BE2C (cell line): ENCODE measurements at places on chromosomes 2 and 18.

DNA sequence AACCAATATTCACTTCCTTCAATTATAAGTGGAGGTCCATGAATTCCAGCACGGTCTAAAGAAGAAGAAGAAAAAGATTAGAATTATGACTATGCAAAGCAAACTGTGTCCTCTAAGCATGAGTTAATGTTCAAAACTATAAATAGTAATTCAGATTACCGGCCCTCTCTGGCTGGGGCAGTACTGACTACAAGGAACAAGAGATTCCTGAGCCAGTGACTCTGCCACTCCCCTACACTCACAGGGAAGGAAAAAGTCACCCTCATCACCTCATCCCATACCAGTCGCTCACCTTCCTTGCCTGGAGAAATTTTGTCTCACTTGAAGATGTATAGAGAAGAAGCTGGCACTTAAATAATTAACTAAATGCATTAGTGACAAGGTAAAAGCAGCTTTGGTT lies 56.5 kb upstream of the CD302 start:
- DNase-seq, result no peak

GRCh38 chr2:12282780-12283695 lies 433.7 kb upstream of the TRIB2 start:
- DNase-seq, result no peak

GRCh38 chr2:113276216-113276760 lies 2.4 kb downstream of the PAX8 start:
- no peak for DNase-seq

DNA sequence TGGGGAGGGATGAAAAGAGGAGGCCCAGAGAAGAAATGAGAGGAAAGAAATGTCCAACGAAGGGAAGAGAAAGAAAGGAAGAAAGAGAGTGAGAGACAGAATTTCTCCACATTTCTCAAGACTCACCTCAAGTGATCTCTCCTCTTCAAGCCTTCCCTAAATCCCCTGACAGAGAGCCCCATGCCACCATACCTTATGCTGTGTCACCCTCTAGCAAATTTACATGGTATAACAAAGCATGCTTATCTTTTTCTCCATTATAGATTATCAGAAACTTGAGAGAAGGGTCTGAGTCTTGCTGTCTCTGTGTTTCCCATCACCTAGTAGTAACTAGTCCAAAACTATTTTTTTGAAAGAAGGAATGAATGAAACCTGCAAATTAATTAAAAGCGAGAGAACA lies 1208.4 kb downstream of the DPP10 start:
- DNase-seq, result no peak

DNA sequence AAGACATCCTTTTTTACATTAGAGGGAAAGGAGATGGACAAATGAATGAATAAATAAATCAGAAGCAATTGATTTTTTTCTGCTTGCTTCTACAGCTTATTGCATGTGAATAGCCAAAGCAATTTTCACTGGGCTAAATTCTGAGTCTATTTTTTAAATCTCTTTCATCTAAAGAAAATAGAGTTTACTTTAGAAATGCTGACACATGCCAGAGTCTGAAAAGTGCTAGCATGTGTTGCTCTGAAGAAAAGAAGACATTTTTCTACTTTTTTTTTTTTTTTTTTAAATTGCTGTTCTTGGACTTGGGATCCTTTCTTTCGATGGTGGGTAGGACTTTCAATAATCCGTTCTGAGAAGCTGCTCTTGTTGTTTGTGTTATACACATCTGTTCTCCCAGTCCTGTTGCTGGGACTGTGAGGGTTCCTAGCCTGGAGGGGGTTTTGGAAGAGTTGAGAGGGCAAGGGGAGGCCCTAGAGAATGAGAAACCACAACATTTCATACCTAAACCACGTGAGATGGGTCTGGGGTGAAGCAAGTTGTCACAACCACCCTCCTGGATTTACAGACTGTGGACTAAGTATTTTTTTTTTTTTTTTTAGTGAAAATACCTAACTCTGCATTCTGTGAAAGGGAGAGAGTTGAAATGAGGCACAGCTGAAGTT lies 193.5 kb downstream of the PRKCE start:
- DNase-seq, result no peak

DNA sequence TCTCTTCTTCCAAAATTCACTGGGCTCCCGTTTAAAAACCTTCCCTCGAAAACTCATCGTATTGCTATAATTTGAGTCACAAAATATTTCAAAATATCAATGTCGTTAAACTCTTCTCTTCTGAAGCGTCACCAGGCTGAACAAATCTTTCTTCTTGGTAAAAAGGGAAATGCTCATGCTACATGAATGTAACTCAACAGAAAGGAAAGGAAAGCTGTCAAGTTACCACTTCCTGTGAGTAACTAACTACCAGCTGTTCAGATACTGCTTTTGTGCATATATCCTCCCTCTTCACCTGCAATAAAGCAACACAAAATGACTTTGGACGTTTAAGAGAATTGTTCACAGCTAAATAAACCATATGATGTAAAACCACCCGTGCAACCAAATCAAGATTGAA lies 95.4 kb downstream of the DOCK10 start:
- no peak for DNase-seq

DNA sequence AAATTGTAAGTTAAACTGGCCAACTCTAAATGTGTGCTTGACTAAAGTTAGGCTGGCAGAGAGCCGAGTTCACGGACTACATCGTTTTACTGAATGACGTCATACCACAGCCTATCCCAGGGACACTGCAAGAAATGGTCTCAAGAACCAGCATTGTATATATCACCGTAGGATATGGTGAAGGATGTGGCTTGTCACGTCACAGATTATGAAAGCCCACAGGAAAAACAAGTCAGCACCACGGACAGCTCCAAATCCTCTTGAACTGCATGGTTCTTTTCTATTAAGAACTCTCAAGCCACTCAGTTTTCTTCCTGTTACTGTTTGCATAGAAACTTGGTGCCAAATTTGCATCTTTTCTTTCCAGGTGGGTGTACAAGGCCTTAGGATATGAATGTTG lies 85.1 kb upstream of the ACAA2 start:
- DNase-seq, result no peak

DNA sequence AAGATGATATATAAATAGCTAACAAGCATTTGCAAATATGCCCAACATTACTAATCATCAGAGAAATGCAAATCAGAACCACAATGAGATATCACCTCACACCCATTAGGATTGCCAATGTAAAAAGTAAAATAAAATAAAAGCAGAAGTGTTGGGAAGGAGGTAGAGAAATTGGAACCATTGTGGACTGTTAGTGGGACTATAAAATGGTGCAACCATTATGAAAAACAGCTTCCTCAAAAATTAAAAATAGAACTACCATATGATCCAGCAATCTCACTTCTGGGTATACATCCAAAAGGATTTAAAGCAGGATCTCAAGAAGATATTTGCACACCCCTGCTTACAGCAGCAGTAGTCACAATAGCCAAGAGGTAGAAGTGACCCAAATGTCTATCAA lies 99.8 kb upstream of the DAPL1 start:
- DNase-seq, result no peak

GRCh38 chr2:3008561-3008960 lies 369.1 kb downstream of the EIPR1 start:
- DNase-seq, result peak; percentile 48

- no peak for DNase-seq
These were observed 12.3 kb downstream of the MALL start for GRCh38 chr2:110103061-110103961.

- peak; percentile 83 for DNase-seq
These were observed 39.9 kb upstream of the DARS1 start for GRCh38 chr2:136025057-136025973.

- no peak for DNase-seq
These were observed 31.0 kb downstream of the CACNB4 start for GRCh38 chr2:152067823-152068222.

- DNase-seq, result no peak
These were observed 80.9 kb downstream of the ICA1L start for GRCh38 chr2:202790676-202791075.

- no peak for DNase-seq
These were observed 92.3 kb downstream of the SEPTIN10 start for GRCh38 chr2:109521233-109522062.

GRCh38 chr2:45652090-45653031 lies 886 bp downstream of the PRKCE start:
- peak; percentile 72 for DNase-seq

GRCh38 chr2:58757971-58758370 lies 516.8 kb upstream of the FANCL start:
- peak; percentile 4 for DNase-seq

- no peak for DNase-seq
These were observed 30.8 kb downstream of the WDFY1 start for GRCh38 chr2:223914324-223914723.

DNA sequence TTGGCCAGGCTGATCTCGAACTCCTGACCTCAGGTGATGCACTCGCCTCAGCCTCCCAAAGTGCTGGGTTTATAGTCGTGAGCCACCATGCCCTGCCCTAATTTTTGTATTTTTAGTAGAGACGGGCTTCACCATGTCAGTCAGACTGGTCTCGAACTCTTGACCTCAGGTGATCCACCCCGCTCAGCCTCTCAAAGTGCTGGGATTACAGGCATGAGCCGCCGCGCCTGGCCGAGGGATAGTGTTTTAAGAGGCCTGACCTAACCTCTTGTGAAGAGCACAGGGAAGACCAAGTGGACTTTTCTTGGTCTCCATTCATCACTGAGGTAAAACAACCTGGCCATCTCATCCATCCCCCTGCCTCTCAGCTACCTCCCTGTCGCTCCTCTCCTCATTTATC lies 29.7 kb downstream of the SIX2 start:
- DNase-seq, result no peak

DNA sequence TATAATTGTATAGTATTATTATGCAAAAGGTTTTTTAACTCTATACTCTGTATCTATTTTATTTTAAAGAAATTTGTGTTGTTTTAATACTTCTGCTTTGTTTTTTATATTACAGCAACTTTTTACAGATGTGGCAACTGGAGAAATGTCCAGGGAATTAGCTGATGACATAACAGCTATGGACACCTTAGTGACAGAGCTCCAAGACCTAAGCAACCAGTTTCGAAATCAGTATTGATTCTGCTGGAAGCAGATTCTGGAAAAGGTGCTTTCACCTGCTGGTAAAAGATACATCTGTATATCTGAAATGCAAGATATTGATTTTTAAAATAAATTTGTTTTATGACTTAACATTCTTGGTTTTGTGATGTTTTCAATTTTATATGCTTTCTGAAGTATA lies 126.1 kb upstream of the LTBP1 start:
- no peak for DNase-seq

GRCh38 chr2:149132339-149132738 lies 93.8 kb downstream of the LYPD6B start:
- no peak for DNase-seq

GRCh38 chr18:63199743-63200241 lies 119.8 kb downstream of the BCL2 start:
- no peak for DNase-seq

GRCh38 chr2:143850084-143850483 lies 669.8 kb downstream of the ZEB2 start:
- DNase-seq, result no peak

GRCh38 chr2:118148133-118148532 lies 59.9 kb downstream of the INSIG2 start:
- DNase-seq, result no peak

DNA sequence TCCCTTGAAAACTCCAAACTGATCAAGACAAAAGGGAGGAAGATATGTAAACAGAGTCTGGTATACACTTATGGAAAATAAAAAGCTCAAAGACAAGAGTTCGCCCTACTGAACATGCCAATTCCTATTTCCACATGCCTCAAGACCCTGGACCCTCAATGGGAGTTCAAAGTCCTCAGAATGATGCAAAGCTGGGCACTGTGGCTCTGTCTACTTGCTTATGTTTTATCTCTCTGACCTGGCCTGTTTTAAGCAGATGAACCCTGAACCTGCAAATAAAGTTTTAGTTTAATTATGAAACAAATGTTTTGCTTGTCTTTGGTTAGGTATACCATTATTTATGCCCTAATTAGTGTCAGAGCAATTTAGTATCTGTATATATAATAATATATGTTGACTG lies 22.6 kb downstream of the NR4A2 start:
- DNase-seq, result no peak

DNA sequence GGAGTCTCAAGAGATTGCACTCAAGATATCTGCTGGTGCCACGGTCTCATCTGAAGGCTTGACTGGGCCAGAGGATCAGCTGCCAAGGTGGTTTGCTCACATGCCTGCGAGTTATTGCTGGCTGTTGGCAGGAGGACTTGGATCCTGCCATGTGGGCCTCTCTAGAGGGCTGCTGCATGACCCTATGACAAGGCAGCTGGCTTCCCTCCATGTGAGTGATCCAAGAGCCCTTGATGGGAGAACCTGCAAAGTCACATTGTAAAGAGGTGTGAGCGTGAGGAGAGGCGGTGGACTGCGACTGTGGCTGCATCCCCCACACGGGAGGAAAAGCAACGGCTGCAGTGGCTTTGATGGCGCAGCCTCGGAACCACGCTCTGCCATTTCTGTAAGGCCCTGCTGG lies 4.0 kb upstream of the ALLC start:
- no peak for DNase-seq

DNA sequence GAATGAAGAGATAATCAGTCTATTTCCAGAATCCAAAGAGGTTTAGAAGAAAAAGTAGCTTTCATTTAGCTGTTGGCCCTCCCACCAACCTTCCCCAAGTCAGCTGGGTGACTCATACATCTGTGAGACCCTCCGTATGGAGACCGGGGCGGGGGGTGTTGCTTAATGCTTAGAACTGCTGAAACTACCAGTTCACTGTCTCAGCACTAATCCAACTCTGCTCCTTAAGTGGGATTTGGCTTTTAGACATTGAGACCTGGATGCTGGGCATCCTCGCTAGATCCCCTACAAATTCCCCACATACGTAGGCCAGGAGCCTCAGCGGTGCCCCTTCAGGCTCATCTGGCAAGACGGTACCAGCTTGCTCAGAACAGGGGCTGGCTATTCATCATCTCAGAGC lies at the start of gene SAG:
TSS of gene SAG (plus strand) at position 252 of the 400 bp plus-strand sequence. CDS start 1,374 bp downstream, outside the sequence.
- no peak for DNase-seq

- no peak for DNase-seq
These were observed 68.9 kb upstream of the BOD1L2 start for GRCh38 chr18:57077786-57078552.

- DNase-seq, result peak; percentile 68
These were observed 5.5 kb upstream of the CCDC74A start for GRCh38 chr2:131521961-131522781.
